Activated naive CD4-positive, alpha-beta T cell treated with Interleukin-2 at 50 U/mL for 16 hours (primary cell): ENCODE measurements at places on chromosomes 7 and 10.
A peak's percentile ranks its signal among the peaks of the same experiment; 100 is the strongest.

DNA sequence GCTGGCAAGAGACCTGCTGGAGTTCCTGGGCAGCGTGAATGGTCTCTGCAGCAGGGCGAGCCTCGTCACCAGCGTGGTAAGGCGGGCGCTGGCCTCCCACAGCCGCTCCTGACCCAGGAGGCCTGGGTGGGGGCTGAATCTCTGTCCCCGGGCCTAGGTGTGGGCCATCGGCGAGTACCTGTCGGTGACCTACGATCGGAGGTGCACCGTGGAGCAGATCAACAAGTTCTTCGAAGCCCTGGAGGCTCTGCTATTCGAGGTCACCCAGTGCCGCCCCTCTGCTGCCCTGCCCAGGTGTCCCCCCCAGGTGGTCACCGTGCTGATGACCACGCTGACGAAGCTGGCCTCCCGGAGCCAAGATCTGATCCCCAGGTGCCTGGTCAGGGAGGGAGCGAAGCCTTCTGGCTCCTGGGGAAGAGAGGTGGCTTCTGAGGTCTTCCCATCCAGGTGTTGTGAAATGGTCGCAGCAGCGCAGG, 15.1 kb downstream of the AP5Z1 start:
- DNase-seq: no peak

GRCh38 chr10:113420733-113421675, 131.8 kb upstream of the HABP2 start:
- DNase-seq: no peak

GRCh38 chr10:717458-717857, 28.0 kb upstream of the DIP2C start:
- DNase-seq: no peak

DNA sequence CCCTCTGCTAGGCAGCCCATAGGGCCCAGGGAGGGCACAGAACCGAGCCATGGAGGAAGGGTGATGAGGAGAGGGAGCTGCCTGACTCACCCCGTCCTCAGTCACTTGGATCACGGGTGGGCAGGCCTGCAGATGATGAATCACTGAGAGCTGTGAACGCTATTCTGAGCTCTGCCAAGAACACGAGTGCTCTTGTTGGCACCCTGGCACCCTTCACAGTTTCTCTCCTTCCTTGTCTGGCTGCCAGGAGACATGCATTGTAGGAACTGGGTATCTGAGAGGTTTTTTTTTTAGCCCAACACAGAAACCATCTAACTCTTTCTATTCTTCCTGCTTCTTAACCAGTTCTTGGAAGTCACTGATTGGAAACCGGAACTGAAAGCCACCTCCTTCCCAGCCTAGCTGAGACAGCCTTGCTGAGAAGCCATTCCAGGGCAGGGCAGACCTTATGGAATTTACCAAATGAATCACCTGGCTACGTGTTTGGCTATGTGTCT, 82.1 kb downstream of the SLC37A3 start:
- no peak for DNase-seq

GRCh38 chr7:23291957-23292560, 7.1 kb upstream of the MALSU1 start:
- no peak for DNase-seq

GRCh38 chr7:106279425-106280197, 5.2 kb downstream of the NAMPT start:
- peak; percentile 30 for DNase-seq

- DNase-seq: no peak
These were observed 21.7 kb downstream of the OPALIN start for GRCh38 chr10:96337106-96337505.

DNA sequence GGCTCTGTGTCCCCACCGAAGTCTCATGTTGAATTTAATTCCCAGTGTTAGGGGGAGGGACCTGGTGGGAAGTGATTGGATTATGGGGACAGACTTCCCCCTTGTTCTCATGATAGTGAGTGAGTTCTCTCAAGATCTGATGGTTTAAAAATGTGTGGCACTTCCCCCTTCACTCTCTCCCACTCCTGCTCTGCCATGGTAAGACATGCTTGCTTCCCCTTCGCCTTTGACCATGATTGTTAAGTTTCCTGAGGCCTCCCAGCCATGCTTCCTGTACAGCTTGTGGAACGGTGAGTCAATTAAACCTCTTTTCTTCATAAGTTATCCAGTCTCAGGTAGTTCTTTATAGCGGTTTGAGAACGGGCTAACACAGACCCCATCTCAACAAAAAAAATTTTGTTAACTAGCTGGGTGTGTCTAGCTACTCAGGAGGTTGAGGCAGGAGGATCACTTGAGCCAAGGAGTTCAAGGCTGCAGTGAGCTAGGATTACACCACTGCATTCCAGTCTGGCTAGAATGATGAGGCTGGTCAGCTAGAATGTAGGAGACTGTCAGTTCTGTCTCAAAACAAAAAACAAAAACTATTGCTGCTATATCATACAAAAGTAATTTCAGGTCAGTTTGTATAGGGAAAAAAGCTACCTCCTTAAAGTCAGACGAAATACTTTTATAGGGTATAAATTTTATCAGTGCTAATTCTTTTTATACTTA, 57.7 kb downstream of the ATAD1 start:
- no peak for DNase-seq

GRCh38 chr7:66583490-66584110, 45.1 kb upstream of the KCTD7 start:
- no peak for DNase-seq

GRCh38 chr7:105691082-105691679, 109.9 kb upstream of the EFCAB10 start:
- DNase-seq: peak; percentile 42

DNA sequence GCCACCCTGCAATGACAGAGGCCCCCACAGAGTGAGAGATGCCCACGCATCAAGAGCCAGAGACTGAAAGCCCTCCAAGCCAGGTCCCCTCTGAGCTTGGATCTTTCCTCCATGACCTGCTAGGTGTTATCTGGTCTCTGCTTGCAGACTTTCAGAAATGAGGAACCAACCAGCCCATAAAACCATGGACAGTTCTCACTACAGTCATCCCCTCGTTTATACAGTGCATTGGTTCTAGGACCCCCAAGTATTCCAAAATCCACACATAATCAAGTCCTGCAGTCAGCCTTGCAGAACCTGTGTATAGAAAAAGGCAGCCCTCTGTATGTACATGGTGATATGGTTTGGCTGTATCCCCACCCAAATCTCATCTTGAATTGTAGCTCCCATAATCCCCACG, 23.1 kb downstream of the NPFFR1 start:
- DNase-seq: no peak

DNA sequence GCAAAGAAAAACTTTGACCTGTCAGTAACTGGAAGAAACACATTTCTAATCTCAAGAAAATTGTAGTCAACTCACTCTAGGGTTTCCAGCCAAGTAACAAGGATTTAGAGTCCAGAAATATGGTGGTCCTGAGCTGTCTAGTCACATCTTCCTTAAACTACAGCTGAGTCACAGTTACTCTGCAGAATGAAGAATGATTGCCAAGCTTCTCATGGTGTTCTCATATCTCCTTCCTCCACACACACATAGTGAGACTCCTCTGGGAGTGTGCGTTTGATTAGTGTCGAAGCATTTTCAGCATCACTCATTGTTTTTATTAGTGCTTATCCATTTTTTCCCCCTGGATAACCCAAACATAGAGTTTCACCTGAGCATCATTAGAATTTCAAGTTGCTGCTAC, 93.1 kb upstream of the CXCL12 start:
- no peak for DNase-seq

GRCh38 chr10:96494694-96495093, 19.0 kb downstream of the TLL2 start:
- no peak for DNase-seq

DNA sequence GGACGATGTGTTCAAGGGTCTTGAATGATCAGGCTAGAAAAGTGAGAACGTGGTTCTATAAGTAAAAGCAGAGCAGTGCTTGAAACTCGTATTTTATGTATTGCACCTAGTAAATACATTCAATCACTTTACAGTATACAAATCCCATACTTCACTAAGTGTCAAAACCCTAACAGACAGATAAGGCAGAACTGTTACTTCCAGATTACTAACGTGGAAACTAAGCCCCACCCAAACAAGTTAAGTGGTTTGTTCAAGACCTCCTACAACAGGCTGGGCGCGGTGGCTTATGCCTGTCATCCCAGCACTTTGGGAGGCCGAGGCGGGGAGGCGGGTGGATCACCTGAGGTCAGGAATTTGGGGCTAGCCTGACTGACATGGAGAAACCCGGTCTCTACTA, 9.2 kb upstream of the MYO1G start:
- no peak for DNase-seq

- no peak for DNase-seq
These were observed 18.6 kb downstream of the OCM2 start for GRCh38 chr7:97971120-97971989.

DNA sequence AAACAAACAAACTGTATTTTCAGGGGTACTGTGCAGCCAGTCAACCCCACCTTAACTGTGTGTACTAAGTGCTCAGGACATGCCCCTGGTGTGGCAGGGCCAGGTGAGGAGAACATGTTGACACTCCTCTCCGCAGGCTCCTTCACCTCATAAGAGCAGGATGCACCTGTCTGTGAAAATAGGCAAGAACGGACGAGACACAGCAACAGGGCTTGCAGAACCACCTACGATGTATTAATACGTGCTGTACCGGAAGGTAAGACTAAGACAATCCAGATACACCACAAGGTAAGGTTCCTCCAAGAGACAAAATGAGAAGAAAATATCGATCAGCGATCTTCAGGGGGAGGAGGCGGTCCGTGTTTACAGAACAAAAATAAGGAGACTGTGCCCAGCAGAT, 65.8 kb upstream of the CAMK2B start:
- DNase-seq: no peak

DNA sequence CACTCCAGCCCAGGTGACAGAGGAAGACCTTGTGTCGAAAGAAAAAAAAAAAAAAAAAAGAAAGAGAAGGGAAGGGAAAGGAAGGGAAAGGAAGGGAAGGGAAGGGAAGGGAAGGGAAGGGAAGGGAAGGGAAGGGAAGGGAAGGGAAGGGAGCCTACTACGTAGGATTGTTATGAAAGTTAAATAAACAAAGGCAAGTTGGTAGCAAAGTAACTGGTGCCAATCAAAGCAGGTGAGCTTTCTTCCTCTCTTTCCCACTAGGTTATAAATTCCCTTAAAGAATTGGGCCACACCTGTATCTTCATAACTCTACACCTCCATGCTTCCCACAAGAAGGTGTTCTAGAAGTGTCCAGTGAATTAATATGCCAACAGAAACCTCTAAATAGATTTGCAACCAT, 96.3 kb upstream of the AFAP1L2 start:
- no peak for DNase-seq

- DNase-seq: no peak
These were observed 651 bp upstream of the SKAP2 start for GRCh38 chr7:26865094-26865388.

- no peak for DNase-seq
These were observed 367.7 kb downstream of the PHF14 start for GRCh38 chr7:11341285-11341944.

- DNase-seq: peak; percentile 77
These were observed 1.2 kb downstream of the CALY start for GRCh38 chr10:133335246-133336117.

GRCh38 chr7:159012353-159013069, 132.2 kb downstream of the VIPR2 start:
- DNase-seq: no peak

GRCh38 chr10:119680650-119681081, 29.5 kb downstream of the BAG3 start:
- no peak for DNase-seq

DNA sequence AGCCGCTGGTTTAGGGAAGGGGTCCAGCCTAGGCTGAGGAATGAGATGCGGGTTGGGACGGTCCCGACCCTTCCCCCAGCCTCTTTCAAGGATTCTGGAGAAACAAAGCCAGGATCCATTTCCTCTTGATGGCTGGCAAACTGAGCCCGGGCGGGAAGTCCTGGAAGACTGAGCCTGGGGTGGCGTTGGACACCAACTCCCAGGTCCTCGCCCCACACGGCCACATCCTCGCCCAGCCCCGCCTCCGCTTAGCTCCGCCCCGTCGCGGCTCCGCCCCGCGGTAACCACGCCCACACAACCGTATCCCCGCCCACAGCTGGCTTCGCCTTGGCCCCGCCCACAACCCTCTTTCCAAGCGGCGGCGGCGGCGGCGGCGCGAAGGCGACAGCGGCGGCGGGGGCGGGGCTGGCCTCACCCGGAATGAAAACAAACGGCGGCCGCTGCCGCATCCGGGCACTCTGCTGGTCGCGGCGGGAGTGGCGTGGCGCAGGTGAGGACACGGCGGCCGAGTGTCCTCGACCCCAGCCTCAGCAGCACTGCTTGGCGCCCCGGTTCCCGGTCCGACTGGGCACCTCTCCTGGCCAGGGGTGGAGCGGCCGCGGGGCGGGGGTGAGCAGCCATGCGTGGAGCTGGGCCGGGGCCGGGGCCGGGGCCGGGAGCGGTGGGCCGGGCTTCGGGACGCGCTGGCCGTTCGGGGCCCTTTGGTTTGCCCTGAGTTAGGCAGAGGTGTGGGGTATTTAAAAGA, at the start of gene NUB1:
TSS of gene NUB1 (plus strand) at position 456 of the 745 bp plus-strand sequence. CDS start 3,538 bp downstream, outside the sequence.
- DNase-seq: peak; percentile 89

GRCh38 chr10:15262036-15262713, 93.7 kb upstream of the NMT2 start:
- no peak for DNase-seq

DNA sequence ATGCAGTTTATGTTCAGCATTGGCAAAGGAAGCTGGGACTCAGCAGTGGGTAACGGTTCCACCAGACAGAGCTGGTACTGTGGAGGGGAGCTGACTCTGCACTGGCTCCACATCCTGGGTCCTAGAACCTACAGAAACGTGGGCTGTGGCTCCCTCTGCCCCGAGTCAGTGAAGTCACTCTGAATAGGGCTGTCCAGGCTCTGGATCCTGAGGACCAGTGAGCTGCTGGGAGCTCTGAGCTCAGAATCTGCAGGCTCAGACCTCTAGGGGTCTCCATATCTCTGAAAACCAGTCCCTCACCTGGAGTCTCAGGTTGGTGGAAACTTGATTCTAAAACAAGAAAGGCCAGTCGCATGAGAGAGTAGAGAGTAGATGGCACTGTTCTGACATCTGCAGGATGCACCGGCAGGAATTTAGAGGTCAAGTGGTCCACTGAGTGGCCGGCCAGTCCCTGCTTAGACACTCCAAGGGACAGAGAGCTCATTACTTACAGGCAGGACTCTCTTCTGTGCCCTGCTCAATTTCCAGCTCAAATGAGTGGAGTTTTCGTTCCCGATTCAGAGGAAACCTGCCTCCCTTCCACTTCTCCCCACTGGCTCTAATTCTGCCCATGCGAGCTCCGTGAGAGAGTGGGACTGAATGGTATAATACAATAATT, 18.6 kb downstream of the NPFFR1 start:
- no peak for DNase-seq

- DNase-seq: no peak
These were observed 47.7 kb upstream of the PLEKHA1 start for GRCh38 chr10:122326806-122327205.
